Hematopoietic multipotent progenitor cell treated with erythropoietin and hydrocortisone succinate and interleukin-3 and kit ligand, for 15 days (in vitro differentiated cells): ENCODE measurements at places on chromosomes 3 and 15.

GRCh38 chr15:45719490-45719889, 84.7 kb downstream of the SQOR start:
- no peak for DNase-seq

GRCh38 chr3:53328746-53329145, 18.6 kb downstream of the DCP1A start:
- no peak for DNase-seq

GRCh38 chr3:172513488-172513887, 9.7 kb downstream of the TNFSF10 start:
- DNase-seq: no peak

GRCh38 chr15:85733416-85733815, 61.3 kb downstream of the KLHL25 start:
- DNase-seq: no peak
